ENCODE measurements at places on chromosomes 5 and 9.

DNA sequence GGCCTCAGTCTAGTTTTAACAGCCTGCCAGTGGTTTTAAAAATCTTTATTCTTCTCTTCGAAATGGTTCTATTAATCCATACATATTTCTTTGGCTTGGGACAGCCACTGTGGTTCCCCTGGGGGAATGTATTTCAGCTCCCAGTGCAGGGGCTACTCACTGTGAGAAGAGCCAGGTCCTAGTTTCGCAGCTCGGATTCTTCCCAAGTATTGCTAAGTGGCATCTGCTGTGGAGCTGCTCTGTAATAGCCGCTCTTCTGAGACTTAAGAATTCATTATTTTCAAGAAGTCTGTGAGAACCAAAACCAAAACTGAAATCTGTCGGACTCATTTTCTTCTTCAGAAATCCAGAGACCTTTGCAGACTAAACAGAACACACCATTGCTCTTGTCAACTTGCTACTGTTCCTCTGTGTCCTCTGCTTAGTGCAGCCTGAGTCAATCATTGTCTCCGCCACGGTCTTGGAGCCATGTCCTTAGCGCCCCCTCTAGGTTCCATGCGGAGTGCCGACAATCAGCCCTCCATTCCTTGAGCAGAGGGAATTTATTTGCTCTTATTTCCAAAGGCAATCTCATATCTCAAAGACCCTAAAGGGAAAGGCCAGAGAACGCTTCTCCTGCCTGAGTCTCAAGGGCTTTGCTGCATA, 478.2 kb downstream of the SPATA31D1 start:
- DNase-seq = no peak

DNA sequence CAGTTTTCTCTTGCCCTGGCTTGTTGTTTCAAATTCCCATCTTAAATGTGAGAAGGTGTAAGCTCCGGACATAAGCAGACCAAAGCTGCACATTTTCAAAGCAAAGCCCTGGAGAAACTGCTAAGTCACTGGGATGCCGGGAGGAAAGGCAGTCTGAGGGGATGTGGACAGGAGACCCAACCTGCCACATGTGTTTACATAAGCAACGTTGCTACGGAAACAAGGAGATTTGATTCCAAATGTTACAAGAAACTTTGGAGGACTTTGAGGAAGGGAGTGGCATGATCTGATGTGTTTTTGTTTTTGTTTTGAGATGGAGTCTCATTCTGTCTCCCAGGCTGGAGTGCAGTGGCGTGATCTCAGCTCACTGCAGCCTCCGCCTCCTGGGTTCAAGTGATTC, 25.7 kb upstream of the INSYN2B start:
- no peak for DNase-seq

- no peak for DNase-seq
Measured at GRCh38 chr9:97958812-97959511, 21.0 kb upstream of the HEMGN start.

DNA sequence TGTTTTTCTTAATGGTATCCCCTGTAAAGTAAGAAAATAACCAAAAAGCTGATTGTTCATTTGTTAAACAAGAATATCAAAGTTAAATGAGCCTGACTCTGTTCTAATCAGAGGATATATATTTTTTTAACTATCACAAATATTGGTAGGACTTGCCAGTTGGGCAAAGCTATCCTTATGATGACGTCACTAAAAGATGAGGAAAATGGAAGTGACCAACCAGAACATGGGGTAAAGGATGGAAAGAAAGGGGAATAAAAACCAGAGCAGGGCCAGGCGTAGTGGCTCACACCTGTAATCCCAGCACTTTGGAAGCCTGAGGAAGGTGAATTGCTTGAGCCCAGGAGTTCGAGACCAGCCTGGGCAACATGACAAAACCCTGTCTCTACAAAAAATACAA, 811.6 kb upstream of the DMAC1 start:
- DNase-seq = no peak

GRCh38 chr5:153903321-153903720, 135.4 kb downstream of the FAM114A2 start:
- no peak for DNase-seq

DNA sequence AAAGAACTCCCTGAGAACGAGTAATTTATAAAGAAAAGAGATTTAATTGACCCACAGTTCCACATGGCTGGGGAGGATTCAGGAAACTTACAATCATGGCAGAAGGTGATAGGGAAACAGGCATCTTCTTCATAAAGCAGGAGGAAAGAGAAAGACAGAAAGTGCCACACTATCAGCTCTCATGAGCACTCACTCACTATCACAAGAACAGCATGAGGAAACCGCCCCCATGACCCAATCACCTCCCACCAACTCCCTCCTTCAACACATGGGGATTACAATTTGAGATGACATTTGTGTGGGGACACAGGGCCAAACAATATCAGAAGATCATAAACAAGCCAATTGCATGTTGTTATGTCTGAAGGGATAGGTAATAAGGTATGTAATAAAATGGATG, 935.9 kb upstream of the COX7C start:
- no peak for DNase-seq

- no peak for DNase-seq
Measured at GRCh38 chr5:126716861-126717260, 60.1 kb upstream of the LMNB1 start.

DNA sequence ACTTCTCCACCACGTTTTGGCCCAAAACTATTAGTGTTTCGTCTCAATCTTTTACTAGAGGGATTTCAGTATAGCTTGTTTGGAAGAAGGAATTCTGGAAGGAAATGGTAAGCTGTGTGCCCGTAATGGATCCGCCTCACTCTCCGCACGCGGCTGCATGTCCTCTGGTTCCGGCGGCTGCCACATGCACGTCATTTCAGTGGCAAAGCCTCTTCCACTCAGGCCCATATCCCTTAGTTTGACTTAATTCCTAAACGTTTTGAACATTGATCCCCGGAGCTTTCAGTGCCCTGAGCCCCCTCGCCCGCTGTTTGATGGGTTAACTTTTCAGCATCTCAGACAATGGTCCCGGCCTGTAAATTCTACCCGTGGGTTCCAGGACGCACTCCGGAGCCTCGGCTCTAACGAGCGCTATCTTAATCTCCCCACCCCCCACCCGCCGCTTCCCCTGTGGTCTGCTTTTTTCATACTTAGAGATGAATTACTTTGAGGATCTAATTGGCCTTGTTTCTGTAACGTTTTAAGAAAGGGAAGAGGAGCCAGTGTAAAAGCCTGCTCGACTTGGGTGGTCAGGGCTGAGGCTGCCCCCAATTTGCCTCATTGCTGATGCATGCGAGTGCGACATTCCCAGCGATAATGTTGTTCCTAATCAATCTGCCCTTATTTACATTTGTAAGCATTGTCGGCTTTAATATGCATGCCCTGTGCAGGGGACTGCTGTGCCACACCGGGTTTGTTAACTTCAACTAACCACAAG, 4.6 kb downstream of the PTCH1 start:
- no peak for DNase-seq

GRCh38 chr9:28082671-28083070, 509.4 kb upstream of the C9orf72 start:
- no peak for DNase-seq

GRCh38 chr9:133803028-133803585, 65.0 kb upstream of the SARDH start:
- DNase-seq = no peak

DNA sequence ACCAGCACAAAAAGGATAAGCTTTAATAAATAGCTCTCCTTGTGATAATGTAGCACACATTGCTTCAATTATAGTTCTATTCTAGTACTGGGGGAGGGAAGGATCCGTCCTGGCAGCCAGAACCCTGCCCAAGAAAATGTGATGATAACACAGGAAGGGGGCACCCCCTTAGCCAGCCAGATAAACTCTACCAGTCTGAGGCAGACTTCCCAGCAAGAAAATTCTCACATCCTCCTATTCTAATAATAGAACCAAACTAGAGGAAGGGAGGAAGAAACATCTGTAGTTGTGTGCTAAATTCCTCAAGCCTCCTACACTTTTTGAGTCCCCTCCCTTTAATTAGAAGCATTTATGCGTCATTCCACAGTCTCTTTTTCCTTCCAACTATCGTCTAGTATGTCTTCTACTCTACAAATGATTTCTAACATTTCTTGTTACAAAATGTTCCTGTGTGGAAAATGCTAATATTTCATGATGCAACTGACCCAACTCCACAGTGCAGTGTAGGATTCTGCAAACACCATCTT, 261.0 kb downstream of the SEMA5A start:
- no peak for DNase-seq

- DNase-seq = no peak
Measured at GRCh38 chr9:134353539-134353938, 27.3 kb downstream of the RXRA start.

DNA sequence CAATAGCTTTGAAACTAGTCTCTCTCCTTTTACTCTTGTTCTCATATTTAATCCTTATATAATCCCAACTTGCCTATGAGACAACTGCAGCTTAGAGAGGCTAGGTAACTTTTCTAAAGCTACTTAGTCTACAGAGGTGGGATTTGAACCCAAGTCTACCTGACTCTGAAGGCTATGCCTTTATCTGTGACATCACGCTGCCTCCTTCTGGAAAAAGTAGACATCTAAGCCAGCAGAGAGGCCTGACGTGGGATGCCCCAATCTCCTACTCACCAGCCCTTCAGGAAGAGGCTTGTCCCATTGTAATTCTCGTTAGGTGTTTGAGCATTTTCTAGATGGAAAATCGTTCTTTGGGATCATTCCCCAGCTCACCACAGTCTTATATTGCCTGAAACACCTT, 167.5 kb downstream of the HSPA4 start:
- DNase-seq = no peak

DNA sequence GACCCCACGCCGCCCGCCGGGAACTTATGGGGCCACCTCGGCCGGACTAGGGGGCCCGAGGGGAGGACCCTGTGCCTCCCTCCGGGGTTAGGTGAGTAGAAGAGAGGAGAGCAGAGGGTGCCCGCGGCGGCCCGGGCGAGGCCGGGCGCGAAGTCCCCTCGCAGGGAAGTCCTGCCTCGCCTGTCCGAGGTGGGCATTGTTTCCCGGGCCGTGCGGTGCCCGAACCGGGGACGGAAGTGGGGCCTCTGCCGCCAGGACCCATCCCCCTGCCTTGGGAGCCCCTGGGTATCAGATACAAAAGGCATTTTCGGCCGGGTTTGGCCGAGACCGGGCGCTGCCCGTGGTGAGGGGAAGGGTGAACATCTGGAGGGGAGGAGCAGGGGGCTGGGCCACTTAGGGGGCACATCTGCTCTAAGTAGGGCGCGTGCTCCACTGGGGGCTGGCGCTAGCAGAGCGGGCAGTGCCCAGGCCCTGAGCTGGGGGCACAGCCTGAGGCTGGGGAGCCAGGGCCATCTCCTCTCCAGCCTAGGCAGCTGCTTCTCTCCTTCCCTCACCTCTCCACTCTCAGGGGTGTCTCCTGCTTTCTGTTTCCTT, 48.2 kb downstream of the DAB2IP start:
- no peak for DNase-seq

DNA sequence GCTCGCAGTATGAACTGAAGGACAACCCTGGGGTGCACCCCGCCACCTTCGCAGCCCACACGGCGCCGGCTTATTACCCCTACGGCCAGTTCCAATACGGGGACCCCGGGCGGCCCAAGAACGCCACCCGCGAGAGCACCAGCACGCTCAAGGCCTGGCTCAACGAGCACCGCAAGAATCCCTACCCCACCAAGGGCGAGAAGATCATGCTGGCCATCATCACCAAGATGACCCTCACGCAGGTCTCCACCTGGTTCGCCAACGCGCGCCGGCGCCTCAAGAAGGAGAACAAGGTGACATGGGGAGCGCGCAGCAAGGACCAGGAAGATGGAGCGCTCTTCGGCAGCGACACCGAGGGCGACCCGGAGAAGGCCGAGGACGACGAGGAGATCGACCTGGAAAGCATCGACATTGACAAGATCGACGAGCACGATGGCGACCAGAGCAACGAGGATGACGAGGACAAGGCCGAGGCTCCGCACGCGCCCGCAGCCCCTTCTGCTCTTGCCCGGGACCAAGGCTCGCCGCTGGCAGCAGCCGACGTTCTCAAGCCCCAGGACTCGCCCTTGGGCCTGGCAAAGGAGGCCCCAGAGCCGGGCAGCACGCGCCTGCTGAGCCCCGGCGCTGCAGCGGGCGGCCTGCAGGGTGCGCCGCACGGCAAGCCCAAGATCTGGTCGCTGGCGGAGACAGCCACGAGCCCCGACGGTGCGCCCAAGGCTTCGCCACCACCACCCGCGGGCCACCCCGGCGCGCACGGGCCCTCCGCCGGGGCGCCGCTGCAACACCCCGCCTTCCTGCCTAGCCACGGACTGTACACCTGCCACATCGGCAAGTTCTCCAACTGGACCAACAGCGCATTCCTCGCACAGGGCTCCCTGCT, 3.8 kb downstream of the IRX1 start:
- no peak for DNase-seq

GRCh38 chr5:23977997-23978396, 470.6 kb downstream of the PRDM9 start:
- DNase-seq = no peak

All from substantia nigra (tissue), 51 donors.